ACHN (cell line): ENCODE measurements at places on chromosomes 3 and 15.

DNA sequence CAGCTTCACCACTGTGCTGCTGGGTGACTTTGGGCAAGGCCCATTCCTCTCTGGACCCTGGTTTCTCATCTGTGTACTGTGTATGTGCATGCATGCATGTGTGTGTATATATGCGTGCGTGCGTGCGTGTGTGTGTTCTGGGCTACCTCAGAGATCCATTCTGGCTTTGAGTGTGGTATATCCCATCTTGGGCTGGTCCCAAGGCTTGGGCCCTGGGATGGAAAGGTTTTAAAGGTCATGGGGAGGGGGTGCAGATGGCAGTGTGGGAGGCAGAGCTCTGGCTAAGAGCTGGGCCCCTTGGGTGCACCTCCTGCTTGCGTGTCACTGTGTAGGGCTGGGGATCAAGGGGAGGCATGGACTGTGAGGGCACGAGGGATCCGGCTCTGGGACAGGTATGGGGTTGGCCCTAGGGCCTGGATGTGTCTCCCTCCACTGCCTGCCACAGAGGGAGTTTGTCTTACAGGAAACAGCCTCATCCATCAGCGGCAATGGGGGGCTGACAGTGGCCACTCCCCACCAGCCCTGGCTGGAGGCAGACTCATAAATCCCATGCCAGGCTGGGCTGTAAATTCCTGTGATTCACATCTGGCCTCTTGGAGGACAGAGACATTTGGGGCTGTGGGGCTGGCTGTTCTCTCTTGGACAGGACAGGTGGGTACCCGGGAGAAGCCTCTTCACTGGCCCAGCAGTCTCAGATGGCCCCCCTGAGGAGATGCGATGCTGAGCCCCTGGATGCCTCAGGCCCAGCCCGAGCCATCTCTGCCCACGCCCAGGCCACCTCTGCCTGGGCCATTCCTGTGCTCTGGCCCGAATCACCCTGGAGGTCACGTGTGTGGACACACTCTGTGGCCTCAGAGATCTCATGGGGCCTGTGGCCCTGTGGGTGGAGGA lies 21.4 kb upstream of the CSPG4 start:
- DNase-seq: no peak

- no peak for DNase-seq
Measured at GRCh38 chr3:36212251-36212650, 168.1 kb upstream of the STAC start.

DNA sequence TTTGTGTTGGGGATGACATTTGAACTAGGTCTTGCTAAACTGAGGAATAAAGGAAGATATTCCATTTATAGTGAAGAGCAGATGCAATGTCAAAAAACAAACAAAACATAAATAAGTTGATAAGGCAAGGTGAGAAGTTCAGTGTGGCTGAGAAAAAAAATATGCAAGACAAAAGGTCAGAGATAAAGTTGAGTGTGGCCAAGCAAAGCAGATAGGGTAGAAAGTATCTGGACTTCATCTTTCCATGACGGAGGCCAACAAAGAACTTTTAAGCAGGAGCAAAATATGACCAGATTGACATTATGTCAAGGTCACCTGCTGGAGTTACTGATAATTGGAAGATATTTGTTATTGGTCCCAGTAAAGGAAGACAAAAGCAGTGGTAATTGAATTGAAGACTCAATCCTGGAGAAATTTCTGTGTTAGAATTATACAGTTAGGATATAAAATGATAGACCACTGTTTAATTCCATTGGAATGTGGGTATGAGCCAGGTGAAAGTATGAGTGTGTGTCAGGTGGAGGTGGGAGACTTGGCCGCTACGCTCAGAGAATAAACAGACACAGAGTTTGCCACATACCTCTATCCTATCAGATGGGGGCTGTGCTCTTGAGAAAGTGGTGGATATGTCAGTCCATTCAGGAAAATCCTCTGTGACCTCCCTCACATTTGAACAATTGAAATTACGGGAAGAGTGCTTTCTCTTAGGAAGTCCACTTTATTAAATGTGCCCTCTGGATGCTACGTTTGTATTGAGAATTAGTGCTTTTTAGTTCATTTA lies 28.1 kb downstream of the ADIPOQ start:
- no peak for DNase-seq

GRCh38 chr15:81573098-81573746 lies 199.2 kb upstream of the TMC3 start:
- DNase-seq: no peak

GRCh38 chr15:78108300-78109084 lies 16.1 kb downstream of the SH2D7 start:
- peak; percentile 80 for DNase-seq

DNA sequence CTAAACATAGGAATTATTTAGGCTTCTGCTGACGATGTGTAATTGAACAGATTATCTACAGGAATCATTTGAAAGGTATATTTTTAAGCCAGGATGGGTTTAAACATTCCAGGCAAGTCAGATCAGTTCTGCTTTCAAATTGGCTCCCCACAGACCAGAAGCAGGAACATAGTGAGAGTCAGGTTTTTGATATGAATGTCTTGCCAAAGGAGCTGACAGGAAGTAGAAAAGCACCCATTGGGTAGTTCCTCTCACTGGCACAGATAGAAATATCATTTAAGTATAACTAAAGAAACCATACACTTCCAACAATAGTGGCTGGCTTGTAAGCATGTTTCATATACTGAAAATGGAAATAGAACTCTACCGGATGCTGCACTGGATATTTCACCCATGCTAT lies 95.2 kb downstream of the CLDN1 start:
- DNase-seq: no peak

GRCh38 chr15:48802257-48802656 lies 8.6 kb downstream of the CEP152 start:
- no peak for DNase-seq

DNA sequence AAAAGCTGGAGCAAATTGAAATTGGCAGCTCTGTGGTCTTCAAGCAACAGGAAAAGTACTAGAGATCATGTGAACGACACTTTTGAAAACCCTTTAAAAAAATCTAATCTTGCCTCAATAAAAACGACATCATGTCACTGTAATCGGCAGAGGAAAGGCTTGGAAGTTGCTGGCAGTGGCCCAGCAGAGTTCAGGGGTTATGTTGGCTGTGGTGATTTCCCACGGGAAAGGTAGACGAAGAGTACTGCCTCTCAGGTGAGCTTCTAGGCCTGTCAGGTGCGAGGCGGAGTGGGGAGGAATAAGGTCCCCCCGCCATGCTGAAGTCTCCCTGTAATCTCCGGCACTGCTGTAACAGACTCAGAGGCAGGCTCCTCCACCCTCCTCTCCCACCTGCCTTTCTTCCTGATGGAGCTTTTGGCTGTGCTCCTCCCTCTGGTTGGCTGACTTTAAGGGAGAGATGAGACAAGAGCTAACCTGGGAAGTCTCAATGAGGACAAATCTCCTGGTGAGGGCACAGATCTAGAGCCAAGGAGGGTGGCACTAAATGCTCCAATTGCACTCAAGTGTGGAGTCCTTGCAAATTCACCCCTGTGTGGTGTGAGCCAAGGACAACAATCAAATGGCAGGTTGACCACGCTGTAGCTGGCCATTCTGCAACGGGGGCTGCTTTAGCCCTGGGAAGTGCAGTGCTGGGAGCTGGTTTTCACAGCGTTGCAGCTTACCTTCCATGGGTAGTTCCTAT lies 18.7 kb upstream of the HES1 start:
- no peak for DNase-seq

GRCh38 chr3:146250449-146251382 lies at the start of gene PLSCR4:
Gene PLSCR4 (minus strand): TSS chr3:146251105. CDS start chr3:146222071, 29,034 bp downstream.
- peak; percentile 71 for DNase-seq

GRCh38 chr3:69329892-69330291 lies 56.0 kb downstream of the FRMD4B start:
- no peak for DNase-seq

GRCh38 chr3:180176059-180176458 lies 139.3 kb upstream of the PEX5L start:
- no peak for DNase-seq

DNA sequence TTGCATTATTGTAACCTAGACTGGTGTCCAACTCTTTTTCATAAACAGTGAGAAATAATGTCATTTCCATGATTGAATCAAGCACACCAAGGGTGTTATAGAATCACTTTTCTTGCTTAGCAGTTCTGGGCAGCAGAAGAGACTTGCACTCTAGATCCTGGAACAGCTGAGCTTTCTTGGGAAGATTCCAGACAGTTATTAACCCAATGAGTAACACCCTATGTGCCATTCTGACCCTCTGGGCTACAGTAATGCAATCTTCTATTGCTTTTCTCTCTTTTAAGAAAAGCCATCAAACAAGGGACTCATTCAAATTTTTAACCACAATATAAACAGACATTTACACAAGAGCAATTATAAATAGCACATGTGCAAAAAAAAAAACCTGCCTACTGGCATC lies 39.3 kb upstream of the USP3 start:
- peak; percentile 39 for DNase-seq

GRCh38 chr15:52709187-52709981 lies 30.2 kb upstream of the ATOSA start:
- DNase-seq: no peak

DNA sequence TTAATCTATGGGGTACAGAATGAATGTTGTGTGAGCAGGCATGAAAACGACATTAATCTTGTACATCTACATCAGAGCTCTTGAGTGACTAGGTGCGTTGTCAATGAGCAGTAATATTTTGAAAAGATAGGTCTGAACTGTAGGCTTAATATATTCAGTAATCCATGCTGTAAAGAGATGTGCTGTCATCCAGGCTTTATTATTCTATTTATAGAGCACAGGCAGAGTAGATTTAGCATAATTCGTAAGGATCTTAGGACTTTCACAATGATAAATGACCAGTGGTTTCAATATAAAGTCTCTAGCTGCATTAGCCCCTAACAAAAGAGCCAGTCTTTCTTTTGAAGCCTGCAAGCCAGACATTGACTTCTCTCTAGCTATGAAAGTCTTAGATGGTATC lies 43.0 kb downstream of the NLGN1 start:
- DNase-seq: no peak

- no peak for DNase-seq
Measured at GRCh38 chr3:167520266-167521005, 46.6 kb upstream of the SERPINI2 start.

DNA sequence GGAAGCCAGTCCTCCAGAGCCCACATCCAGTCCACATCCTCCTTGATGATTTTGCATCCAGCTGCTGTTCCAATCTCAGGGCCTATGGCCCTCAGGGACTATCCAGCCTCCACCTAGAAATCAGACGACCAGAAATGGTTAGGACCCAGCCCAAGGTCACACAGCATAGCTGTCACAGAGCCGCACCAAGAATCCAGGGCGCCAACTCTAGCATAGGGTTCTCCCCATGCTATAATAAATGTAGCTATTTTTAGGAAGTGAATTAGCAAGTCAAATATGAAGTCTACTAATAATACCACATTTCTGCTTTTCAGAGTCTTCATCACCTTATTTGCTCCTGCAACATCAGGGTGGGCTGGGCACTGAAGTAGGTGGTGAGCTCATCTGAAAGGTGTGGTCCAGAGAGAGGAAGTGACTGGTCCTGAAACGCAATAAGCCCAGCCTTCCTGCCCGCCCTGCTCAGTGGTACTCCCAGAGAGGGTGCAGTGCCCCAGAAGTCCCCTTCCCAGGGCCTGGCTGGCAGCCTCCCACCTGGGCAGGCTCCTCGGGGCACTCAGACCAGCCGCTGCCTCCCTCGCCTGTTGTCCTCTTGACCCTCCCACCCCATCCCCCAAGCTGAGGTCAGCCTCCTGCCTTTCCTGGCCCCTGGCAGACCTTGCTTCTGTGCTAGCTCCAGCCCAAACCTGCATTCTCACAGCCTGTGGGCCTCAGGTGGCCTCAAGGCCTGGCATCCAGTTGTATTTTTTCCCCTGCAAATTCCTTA lies 17.6 kb upstream of the CYP11A1 start:
- no peak for DNase-seq

DNA sequence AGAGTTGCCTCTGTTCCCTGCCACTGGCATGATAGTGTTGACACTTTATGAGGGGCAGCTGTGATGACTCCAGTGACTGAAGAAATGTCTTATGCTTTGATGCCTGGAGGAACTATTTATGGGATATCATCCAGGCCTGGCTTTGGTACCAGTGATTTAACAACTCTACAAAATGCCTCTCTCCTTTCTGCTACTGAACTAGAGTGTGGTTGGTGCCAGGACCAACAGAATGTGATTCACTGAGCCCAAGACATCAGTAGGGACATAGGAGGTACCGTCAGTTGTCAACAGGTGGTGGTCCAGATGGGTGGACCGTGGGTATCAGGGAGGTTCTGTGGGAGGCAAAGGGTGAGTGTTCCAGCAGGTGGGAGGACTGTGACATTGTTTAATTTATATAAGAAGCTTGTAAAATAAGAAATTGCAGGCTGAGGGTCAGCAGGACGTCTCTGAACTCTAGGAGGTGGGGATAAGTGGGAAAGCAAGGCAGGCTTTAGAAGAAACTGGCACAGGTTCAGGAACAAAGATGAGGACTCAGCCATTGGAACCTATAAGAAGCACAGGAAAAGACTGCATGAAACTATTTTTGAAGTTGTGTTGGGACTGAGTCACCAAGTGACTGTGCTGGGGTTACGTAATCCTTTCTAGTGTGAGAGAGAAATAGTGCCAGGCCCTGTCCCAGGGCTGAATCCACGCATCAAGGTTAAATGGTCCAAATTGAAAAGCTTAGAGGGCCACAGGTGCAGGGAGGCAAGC lies 28.5 kb upstream of the SLC7A14 start:
- peak; percentile 72 for DNase-seq

GRCh38 chr15:70479785-70480184 lies 283.6 kb downstream of the UACA start:
- DNase-seq: no peak
